ENCODE measurements at places on chromosomes 4 and X.

DNA sequence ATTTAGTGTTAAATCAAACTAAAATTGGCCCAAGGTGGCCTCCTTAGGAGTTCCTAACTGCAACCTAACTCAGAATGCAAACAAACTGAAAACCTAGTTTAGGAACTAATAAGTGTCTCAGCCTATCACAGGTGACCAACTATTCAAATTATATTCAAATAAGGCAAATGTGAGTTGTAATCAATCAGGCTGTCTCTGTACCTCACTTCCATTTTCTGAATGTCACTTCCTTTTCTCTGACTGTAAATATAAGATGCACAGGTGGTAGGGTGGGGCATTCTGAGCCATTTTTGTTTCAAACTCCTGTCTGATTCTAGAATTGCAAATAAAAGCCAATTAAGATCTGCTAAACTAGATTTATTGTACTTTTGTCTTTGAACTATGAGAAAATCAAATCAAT lies 401.5 kb downstream of the PPP3CA start:
- DNase-seq = no peak

GRCh38 chr4:14867847-14868246 lies 134.4 kb upstream of the CPEB2 start:
- DNase-seq = no peak

- no peak for DNase-seq
Observed at GRCh38 chr4:142540483-142540804, 305.7 kb downstream of the INPP4B start.

- DNase-seq = no peak
Observed at GRCh38 chr4:78691971-78692821, 84.0 kb upstream of the BMP2K start.

DNA sequence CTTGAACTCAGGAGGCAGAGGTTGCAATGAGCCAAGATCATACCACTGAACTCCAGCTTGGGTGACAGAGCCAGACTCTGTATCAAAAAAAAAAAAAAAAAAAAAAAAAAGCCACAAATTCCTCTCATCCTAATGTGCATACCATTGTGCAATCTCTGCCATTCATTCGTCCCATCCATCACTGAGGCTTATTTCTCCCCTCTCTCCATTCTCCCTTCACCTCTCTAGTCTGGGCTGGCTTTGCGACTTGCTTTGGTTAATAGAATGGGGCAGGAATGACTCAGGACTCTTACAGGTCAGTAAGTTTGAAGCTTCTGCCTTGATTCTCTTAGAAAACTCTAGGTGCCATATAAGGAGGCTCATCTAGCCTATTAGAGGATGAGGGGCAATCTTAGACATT lies 60.3 kb upstream of the DDX3X start:
- DNase-seq = no peak

- no peak for DNase-seq
Observed at GRCh38 chr4:152039023-152039481, 278.2 kb upstream of the GATB start.

- DNase-seq = no peak
Observed at GRCh38 chr4:184907216-184907615, 81.4 kb upstream of the ACSL1 start.

- no peak for DNase-seq
Observed at GRCh38 chrX:38327775-38328081, 419 bp upstream of the RPGR start.

GRCh38 chrX:51747671-51748070 lies 4.4 kb downstream of the GSPT2 start:
- no peak for DNase-seq

DNA sequence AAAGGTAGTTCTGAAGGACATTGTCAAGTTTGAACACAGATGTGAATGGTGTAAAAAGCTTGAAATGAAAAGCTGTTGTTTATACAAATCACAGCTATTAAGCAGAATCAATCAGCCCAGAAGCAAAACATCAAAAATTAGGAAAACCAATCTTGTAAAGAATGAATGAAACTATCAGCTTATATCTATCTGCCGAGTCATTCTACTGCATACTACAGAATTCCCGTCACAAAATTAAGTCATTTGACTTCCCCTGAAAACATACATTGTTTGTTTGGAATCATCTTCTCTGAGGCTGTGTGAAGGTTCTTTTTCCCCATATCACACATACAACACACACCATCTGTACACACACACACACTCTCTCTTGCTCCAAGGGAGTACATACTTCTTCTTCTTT lies 80.3 kb downstream of the RFC1 start:
- no peak for DNase-seq

DNA sequence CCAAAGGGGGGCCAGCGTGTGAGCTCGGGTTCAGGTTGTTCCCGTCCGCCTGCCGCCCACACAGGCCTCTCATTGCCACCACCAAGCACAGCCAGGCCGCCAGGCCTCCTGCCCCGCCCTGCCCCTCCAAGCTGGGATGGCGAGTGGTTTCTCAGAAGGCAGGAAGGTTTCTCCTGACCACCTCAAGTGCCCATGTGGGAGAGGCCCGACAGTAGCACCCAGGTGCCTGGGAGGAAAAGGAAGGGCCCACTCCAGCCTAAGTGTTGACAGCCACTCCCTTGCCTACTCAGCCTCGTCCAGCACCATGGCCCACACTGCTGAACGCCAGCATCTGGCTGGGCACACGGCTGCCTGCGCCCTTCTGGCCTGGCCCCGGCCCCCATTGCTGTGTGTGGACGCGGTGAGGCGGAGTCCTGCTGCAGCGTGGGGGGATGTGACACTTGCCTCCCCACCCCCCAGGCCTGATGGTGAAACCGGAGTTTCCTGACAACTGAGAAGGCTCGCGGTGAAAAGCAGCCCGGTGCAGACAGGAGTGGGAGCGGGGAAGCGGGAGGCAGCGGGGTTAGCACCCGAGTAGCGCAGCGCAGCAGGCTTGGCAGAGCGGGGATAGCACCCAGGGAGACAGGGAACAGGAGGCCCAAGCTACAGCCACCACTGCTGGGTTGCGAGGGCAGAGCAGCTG lies 19.2 kb downstream of the FLNA start:
- no peak for DNase-seq

DNA sequence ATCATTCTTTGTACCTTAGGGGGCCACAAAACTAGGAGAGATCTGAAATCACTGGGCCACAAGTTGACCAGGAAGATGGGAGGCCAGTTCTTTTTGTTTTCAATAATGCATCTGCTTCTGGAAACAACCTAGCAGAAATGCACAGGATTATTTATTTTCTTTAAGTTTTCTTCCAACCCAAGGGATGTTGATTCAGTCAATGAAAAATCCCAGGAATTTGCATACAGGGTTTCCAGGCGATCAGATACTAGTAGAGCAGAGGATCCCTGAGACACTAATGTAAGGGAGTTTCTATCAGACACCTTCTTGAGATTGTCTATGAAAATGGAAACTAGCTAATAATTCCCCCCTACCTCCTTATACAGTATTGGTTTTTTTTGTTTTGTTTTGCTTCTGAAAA lies 7.4 kb downstream of the ATOH1 start:
- no peak for DNase-seq

- no peak for DNase-seq
Observed at GRCh38 chr4:41323706-41324105, 67.0 kb downstream of the UCHL1 start.

DNA sequence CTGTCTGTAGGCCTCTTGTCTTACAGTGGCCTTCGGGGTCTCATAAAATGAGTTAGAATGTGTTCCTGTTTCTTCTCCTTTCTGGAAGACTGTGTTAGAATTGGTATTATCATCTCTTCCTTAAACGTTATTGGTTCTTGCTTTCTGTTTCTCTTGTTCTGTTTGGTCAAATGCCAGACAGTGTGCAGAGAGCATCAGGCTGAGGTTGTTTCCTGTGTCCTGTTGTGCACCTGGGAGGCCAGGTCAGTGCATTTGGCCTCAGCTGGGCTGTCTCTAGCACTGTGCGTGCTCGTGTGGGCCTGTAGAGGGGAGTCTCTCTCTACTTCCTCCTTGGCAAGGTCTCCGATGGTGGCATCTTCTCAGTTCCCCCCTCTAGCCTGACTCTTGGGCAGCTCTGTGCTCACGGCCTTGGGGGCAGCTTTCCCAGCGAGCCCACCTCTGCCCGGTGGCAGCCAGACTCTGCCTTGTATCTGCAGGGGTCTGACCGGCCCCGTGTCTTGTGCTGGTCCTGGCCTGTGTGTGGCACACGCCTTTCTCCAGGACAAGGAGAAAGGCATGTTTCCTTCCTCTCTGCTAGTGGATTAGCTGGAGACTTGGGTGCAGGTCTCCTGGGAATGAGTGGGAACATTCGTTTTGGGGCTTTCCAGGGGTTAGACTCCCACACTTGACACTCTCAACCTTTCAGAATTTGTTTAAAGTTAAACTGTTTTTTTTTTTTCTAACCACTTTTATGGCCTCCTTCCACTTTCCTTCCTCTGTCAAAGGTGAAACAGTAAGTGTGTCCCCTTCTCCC lies 62.3 kb downstream of the FAM193A start:
- no peak for DNase-seq

DNA sequence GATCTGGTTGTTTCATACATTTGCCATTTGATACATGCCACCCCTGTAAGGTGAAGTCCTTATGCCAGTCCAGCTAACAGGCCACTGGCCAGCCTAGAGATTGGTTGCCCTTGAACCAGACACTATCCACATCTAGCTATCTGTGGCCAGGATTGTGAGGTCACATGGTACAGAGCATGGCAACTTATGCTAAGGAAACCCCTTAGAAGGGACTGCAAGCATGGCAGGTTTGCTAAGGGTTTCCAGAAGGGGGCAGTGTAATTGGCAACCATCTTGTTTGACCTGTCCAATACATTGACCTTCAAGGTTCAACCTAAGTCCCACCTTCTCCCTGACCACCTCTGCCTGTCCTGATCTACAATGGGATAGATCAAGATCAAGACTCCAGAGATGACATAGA lies 47.5 kb downstream of the SMC1A start:
- no peak for DNase-seq

GRCh38 chrX:2313864-2314640 lies 186.7 kb downstream of the DHRSX start:
- no peak for DNase-seq

GRCh38 chrX:41519468-41519867 lies 72.3 kb downstream of the NYX start:
- no peak for DNase-seq

- peak; percentile 77 for DNase-seq
Observed at GRCh38 chrX:101658661-101659491, 774 bp downstream of the ARMCX2 start.

- no peak for DNase-seq
Observed at GRCh38 chrX:79078114-79078513, 66.4 kb upstream of the GPR174 start.
